ENCODE measurements at places on chromosomes 3 and 15. TPM values are rescaled to one million over a fixed set of nuclear protein-coding genes. Genes with fewer than 3 reads are reported as not detected.

Gene FEZF2
- total RNA-seq: not detected

Gene INSYN1
- total RNA-seq: not detected

Gene CLDN16
- not detected for total RNA-seq

Gene VEPH1
- total RNA-seq: 0.41 TPM

Gene ADCY5
- not detected for total RNA-seq

Gene ROPN1B
- not detected for total RNA-seq

Gene ZDHHC23
- 2.5 TPM for total RNA-seq

Gene KCNMB2
- total RNA-seq: not detected

GRCh38 chr15:85878828-85879225 lies 84.1 kb upstream of the KLHL25 start:
- peaks cover 4% of the 10 kb centered on the region for H3K27me3 ChIP-seq
- H3K36me3 ChIP-seq: no peaks in the 10 kb centered on the region
- H3K4me1 ChIP-seq: no peaks in the 10 kb centered on the region
- H3K27ac ChIP-seq: no peak overlapping the region
- no peak overlapping the region for H3K4me3 ChIP-seq

- peak; percentile 46 for DNase-seq
- H3K27me3 ChIP-seq: no peaks in the 10 kb centered on the region
- peak overlapping the region; percentile 89 for H3K4me3 ChIP-seq
- H3K4me1 ChIP-seq: peaks cover 54% of the 10 kb centered on the region
- peak overlapping the region; percentile 27 for H3K27ac ChIP-seq
Measured at GRCh38 chr15:67067930-67068551, 2.6 kb downstream of the SMAD3 start.

- H3K4me1 ChIP-seq: no peaks in the 10 kb centered on the region
- H3K27me3 ChIP-seq: peaks cover 5% of the 10 kb centered on the region
- H3K36me3 ChIP-seq: no peaks in the 10 kb centered on the region
- no peak overlapping the region for H3K27ac ChIP-seq
- DNase-seq: no peak
Measured at GRCh38 chr3:98739266-98739665, 23.9 kb upstream of the ST3GAL6 start.

- DNase-seq: no peak
- no peaks in the 10 kb centered on the region for H3K4me1 ChIP-seq
- H3K36me3 ChIP-seq: peaks cover 2% of the 10 kb centered on the region
Measured at GRCh38 chr3:50126287-50127211, 28.6 kb upstream of the SEMA3F start.

- H3K27ac ChIP-seq: no peak overlapping the region
- DNase-seq: no peak
- peaks cover 62% of the 10 kb centered on the region for H3K36me3 ChIP-seq
- H3K27me3 ChIP-seq: no peaks in the 10 kb centered on the region
Measured at GRCh38 chr15:34900748-34901147, 68.8 kb downstream of the AQR start.

GRCh38 chr3:153595186-153595815 lies 433.3 kb downstream of the RAP2B start:
- no peak for DNase-seq
- no peak overlapping the region for H3K4me3 ChIP-seq

GRCh38 chr15:76533060-76533820 lies 196.7 kb downstream of the ISL2 start:
- H3K36me3 ChIP-seq: no peaks in the 10 kb centered on the region
- no peak overlapping the region for H3K27ac ChIP-seq
- no peak for DNase-seq
- H3K4me1 ChIP-seq: no peaks in the 10 kb centered on the region
- H3K27me3 ChIP-seq: no peaks in the 10 kb centered on the region
- no peak overlapping the region for H3K4me3 ChIP-seq

- DNase-seq: no peak
- H3K4me3 ChIP-seq: no peak overlapping the region
- H3K27ac ChIP-seq: no peak overlapping the region
- H3K36me3 ChIP-seq: no peaks in the 10 kb centered on the region
Measured at GRCh38 chr3:56019490-56020146, 448.6 kb downstream of the ERC2 start.

GRCh38 chr3:42387802-42388651 lies 22.4 kb downstream of the LYZL4 start:
- H3K4me1 ChIP-seq: no peaks in the 10 kb centered on the region
- H3K36me3 ChIP-seq: no peaks in the 10 kb centered on the region
- H3K27me3 ChIP-seq: no peaks in the 10 kb centered on the region
- no peak for DNase-seq
- no peak overlapping the region for H3K4me3 ChIP-seq

DNA sequence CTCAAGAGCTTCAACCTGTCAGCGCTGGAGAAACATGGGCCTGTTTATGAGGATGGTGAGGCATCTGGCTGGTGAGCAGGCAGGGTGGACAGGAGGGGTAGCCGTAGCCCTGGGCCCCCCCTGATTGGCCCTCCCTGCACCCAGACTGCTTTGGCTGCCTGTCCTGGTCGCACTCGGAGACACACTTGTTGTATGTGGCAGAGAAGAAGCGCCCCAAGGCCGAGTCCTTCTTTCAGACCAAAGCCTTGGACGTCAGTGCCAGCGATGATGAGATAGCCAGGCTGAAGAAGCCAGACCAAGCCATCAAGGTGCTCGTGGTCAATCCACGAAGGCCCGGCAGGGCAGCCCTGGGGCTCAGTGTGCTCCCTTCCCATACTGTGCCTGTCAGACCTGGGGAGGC lies 1.8 kb downstream of the APEH start:
- DNase-seq: no peak
- no peaks in the 10 kb centered on the region for H3K27me3 ChIP-seq
- H3K27ac ChIP-seq: no peak overlapping the region
- no peak overlapping the region for H3K4me3 ChIP-seq

DNA sequence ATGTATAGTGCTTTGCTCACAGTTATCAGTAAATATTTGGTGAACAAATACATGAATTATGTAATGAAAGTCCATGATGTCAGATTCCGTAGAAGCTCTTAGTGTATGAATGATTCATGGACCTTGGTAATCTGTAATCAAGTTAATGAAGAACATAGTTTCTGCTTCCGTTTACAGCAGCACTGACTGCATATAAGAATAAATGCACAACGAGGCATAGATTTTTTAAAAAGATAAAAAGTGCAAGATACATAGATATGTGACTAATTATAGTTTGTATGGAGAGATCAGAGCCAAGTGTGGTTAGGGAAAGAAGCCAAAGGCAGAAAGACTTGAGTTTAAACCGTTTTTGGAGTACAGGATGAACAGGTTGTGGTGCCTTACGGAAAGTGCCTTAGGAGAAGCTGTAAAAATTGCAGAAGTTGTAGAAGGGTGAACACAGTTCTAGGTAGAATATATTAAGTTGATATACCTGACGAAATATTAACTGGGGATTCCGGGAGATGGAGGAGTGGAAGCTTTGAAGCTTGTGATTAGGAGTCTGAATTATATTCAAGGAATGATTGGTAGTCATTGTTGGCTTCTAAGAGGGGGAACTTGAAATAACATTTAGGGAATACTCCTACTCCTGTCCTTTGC lies 293.1 kb downstream of the NLGN1 start:
- no peaks in the 10 kb centered on the region for H3K27me3 ChIP-seq
- no peak overlapping the region for H3K4me3 ChIP-seq
- H3K27ac ChIP-seq: no peak overlapping the region

GRCh38 chr15:78007964-78008886 lies 69.3 kb downstream of the TBC1D2B start:
- H3K4me1 ChIP-seq: no peaks in the 10 kb centered on the region
- no peaks in the 10 kb centered on the region for H3K27me3 ChIP-seq
- no peak overlapping the region for H3K27ac ChIP-seq
- H3K36me3 ChIP-seq: peaks cover 59% of the 10 kb centered on the region
- DNase-seq: no peak
- no peak overlapping the region for H3K4me3 ChIP-seq

DNA sequence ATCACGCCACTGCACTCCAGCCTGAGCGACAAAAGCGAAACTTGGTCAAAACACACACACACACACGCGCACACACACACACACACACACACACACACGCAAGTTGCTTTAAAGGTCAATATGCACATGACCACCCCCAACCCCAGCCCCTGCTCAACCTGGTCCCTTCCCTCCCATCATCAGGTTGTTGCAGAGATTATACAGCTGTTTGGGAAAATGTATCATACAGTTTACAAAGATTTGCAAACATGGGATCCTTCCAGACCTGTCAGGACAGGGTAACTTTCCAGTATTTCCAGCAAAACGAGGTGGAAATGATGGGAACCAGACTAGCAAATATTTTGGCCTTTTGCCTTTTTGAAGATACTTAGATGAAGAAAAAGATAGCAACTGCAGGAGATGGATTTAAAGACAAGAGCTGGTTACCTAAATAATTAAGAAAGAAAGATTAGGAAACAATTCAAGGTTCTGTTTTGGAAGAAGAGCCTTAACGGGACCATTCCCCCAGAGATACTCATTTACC lies 80.2 kb downstream of the TNIK start:
- no peaks in the 10 kb centered on the region for H3K27me3 ChIP-seq
- no peak overlapping the region for H3K27ac ChIP-seq
- no peaks in the 10 kb centered on the region for H3K36me3 ChIP-seq
- no peak for DNase-seq

DNA sequence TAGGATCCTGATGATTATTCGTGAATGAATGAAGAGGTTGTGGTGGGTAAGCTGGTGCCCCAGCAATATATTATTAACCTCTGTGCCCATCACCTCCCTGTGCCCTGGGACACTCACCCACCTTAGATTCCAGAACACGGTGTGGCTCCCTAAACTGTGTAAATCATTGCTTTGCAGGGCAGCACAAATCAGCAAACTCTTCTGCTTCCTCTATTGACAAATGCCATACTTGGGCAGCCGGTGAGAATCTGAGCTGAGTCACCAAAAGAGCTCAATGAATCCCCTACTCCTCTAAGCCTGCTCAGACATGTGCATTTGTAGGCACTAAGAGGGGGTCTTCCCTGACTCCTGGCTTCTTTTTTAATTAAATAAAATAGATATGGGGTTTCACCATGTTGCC lies 15.7 kb downstream of the UQCC5 start:
- no peaks in the 10 kb centered on the region for H3K4me1 ChIP-seq
- DNase-seq: no peak
- H3K4me3 ChIP-seq: no peak overlapping the region
- no peaks in the 10 kb centered on the region for H3K27me3 ChIP-seq
- H3K27ac ChIP-seq: no peak overlapping the region
- H3K36me3 ChIP-seq: peaks cover 63% of the 10 kb centered on the region

DNA sequence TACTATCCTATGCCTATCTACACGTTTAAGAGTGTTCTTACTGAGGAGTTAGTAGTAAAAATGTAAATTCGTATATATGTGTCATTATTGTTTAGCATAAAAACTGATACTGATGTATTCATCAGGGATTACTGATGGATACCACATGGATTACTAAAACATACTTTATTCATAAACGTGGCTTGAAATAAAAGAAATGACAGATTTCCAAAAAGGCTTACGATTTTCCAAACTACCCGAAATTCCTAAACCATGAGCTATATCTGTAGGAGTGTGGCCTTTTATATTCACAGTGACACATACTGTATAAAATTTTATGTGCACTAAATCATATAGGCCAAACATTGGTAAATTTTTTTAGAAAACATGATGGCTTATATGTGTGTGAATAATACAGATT lies 6.9 kb downstream of the TSC22D2 start:
- no peaks in the 10 kb centered on the region for H3K27me3 ChIP-seq
- DNase-seq: no peak
- H3K36me3 ChIP-seq: peaks cover 12% of the 10 kb centered on the region
- H3K4me1 ChIP-seq: peaks cover 9% of the 10 kb centered on the region
- no peak overlapping the region for H3K27ac ChIP-seq

Data from natural killer cell (primary cell).